Activated CD4-positive, alpha-beta T cell treated with anti-CD3 and anti-CD28 coated beads, Interleukin-2, amount 10 ng/mL, durations not matched to agents 7 days and 5 days (primary cell): ENCODE measurements at places on chromosomes 5 and 9.

- H3K27ac ChIP-seq: no peak overlapping the region
- no peak for DNase-seq
- no peak overlapping the region for H3K4me3 ChIP-seq
- H3K36me3 ChIP-seq: no peaks in the 10 kb centered on the region
- no peaks in the 10 kb centered on the region for H3K27me3 ChIP-seq
- H3K4me1 ChIP-seq: no peaks in the 10 kb centered on the region
These were observed 538.6 kb upstream of the CYLC2 start for GRCh38 chr9:102456562-102456961.

GRCh38 chr9:125521462-125522327 is 185.3 kb downstream of the MAPKAP1 start:
- DNase-seq: peak; percentile 60
- H3K4me3 ChIP-seq: peak overlapping the region; percentile 33
- H3K36me3 ChIP-seq: peaks cover 17% of the 10 kb centered on the region
- peaks cover 36% of the 10 kb centered on the region for H3K4me1 ChIP-seq

- no peak for DNase-seq
- no peak overlapping the region for H3K4me3 ChIP-seq
- no peak overlapping the region for H3K27ac ChIP-seq
- peaks cover 19% of the 10 kb centered on the region for H3K4me1 ChIP-seq
These were observed 3.7 kb downstream of the ANGPTL2 start for GRCh38 chr9:127118597-127119319.

- no peaks in the 10 kb centered on the region for H3K27me3 ChIP-seq
- H3K4me1 ChIP-seq: no peaks in the 10 kb centered on the region
- no peak overlapping the region for H3K4me3 ChIP-seq
- no peak overlapping the region for H3K27ac ChIP-seq
- no peak for DNase-seq
These were observed 144.4 kb upstream of the IRX2 start for GRCh38 chr5:2895876-2896275.

DNA sequence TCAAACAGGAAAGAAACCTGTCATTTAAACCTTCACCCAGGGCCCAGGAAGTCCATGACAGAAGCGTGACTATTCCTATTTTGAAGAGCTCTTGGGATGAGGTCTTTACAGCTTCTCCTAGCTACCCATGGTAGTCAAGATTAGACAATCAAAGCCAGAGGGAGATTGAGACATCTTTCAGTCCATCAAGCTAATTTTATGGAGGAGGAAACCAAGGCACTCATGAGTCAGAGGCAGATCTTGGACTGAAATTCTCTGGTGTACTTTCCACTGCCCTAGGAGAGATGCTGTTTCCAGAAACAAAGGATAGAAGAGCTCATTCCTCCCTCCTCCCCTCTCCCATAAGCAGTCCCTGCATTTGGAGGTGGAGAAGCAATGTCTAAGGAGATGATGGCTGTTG is 9.2 kb downstream of the TNFSF8 start:
- no peak overlapping the region for H3K4me3 ChIP-seq
- peaks cover 95% of the 10 kb centered on the region for H3K4me1 ChIP-seq
- H3K27me3 ChIP-seq: no peaks in the 10 kb centered on the region
- peaks cover 93% of the 10 kb centered on the region for H3K36me3 ChIP-seq
- DNase-seq: no peak

DNA sequence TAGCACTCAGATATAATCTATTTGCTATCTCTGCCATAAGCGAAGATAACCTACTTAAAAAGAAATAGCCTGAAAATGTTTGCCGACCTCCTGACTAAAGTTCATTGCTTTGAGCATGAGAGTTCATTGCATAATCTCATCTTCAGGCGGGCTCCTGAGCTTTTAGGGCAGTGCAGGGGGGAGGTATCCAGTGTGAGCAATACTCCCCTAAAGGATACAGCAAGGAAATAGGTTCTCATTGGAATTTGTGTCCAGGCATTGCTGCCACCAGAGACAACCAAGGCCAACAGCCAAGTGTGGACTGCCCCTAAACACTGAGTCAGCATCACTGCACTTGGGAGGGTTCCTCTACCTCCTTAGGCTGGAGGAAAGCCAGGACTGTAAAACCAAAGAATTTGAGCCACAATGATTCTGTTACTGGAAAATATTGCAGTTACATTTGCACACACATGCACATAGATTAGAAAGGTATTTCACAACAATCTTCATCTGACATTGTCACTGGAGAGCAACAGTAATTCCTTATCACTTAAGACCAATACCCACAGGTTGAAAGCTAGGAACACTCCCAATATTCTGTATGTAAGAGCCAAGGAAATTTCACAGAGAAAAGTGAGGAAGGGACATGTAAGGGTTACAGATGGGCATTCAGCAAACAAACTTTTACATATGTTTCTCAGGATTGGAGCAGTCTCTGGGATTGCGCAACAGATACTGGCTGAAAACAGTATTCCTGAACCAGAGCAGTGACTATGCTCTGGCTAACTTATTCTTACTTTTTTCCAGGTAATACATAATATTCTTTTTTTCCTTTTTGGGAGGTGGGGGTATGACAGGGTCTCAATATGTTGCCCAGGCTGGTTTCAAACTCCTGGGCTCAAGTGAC is 98.6 kb upstream of the TLE1 start:
- no peaks in the 10 kb centered on the region for H3K36me3 ChIP-seq
- H3K4me1 ChIP-seq: no peaks in the 10 kb centered on the region
- DNase-seq: no peak
- H3K4me3 ChIP-seq: no peak overlapping the region
- no peak overlapping the region for H3K27ac ChIP-seq

GRCh38 chr9:534886-535285 is 306.6 kb upstream of the DMRT1 start:
- H3K4me3 ChIP-seq: no peak overlapping the region
- H3K27me3 ChIP-seq: peaks cover 7% of the 10 kb centered on the region
- H3K36me3 ChIP-seq: no peaks in the 10 kb centered on the region

GRCh38 chr9:131869348-131869747 is 129.5 kb upstream of the RAPGEF1 start:
- H3K27ac ChIP-seq: no peak overlapping the region
- no peak for DNase-seq
- H3K4me3 ChIP-seq: no peak overlapping the region
- no peaks in the 10 kb centered on the region for H3K27me3 ChIP-seq
- H3K36me3 ChIP-seq: no peaks in the 10 kb centered on the region
- no peaks in the 10 kb centered on the region for H3K4me1 ChIP-seq

- H3K4me3 ChIP-seq: no peak overlapping the region
- peaks cover 14% of the 10 kb centered on the region for H3K4me1 ChIP-seq
- DNase-seq: no peak
- peaks cover 14% of the 10 kb centered on the region for H3K36me3 ChIP-seq
These were observed 85.1 kb downstream of the OTULIN start for GRCh38 chr5:14749579-14750101.

GRCh38 chr5:133944263-133945185 is 23.9 kb downstream of the C5orf15 start:
- no peak overlapping the region for H3K4me3 ChIP-seq
- H3K27ac ChIP-seq: no peak overlapping the region
- peak; percentile 37 for DNase-seq
- no peaks in the 10 kb centered on the region for H3K36me3 ChIP-seq

- H3K27me3 ChIP-seq: peaks cover 2% of the 10 kb centered on the region
- no peak overlapping the region for H3K4me3 ChIP-seq
- peaks cover 4% of the 10 kb centered on the region for H3K4me1 ChIP-seq
- H3K36me3 ChIP-seq: no peaks in the 10 kb centered on the region
- H3K27ac ChIP-seq: no peak overlapping the region
- no peak for DNase-seq
These were observed 27.0 kb upstream of the FRRS1L start for GRCh38 chr9:109193974-109194556.

DNA sequence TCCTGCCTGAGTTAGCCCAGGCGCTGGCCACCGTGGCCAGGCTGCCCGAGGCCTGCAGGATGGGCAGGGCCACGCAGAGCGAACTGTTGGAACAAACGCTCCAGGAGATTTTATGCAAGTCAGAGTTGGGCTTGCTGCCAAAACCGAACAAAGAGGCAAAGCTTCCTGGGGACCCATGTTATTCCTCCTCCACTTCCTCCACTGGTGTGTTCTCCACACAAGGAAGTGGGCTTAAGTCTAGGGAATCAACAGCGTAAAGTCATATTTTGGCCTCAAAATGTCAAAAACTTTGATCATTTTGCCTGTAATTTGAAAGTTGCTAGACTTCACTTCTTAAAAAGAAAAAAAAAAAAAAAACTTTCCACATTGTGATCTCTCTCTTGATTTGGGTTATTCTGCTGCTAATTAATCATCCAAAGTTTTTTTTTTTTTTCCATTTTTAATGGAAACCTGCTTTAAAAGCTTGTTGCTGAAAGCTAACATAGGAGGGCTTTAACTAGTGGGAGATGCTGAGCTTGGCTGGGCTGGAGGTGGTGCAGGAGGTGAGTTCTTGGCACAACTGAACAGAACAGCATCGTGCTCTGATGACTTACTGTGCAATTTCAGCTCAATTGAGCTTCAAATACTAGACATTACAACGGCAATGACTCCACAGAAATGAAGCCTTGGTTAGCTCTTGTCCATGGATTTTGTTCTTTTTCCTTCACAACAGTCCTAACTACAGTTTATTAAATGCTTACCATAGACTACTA is 73.0 kb downstream of the PTPDC1 start:
- DNase-seq: no peak
- H3K4me3 ChIP-seq: no peak overlapping the region
- peaks cover 8% of the 10 kb centered on the region for H3K36me3 ChIP-seq
- H3K4me1 ChIP-seq: peaks cover 14% of the 10 kb centered on the region
- H3K27me3 ChIP-seq: peaks cover 2% of the 10 kb centered on the region

- H3K4me3 ChIP-seq: no peak overlapping the region
- no peaks in the 10 kb centered on the region for H3K4me1 ChIP-seq
- no peaks in the 10 kb centered on the region for H3K27me3 ChIP-seq
- no peak for DNase-seq
These were observed 20.9 kb downstream of the SEMA5A start for GRCh38 chr5:9524941-9525340.

GRCh38 chr5:538801-539468 is 14.7 kb upstream of the SLC9A3 start:
- no peak for DNase-seq
- H3K4me3 ChIP-seq: no peak overlapping the region
- H3K36me3 ChIP-seq: no peaks in the 10 kb centered on the region
- H3K27me3 ChIP-seq: no peaks in the 10 kb centered on the region

DNA sequence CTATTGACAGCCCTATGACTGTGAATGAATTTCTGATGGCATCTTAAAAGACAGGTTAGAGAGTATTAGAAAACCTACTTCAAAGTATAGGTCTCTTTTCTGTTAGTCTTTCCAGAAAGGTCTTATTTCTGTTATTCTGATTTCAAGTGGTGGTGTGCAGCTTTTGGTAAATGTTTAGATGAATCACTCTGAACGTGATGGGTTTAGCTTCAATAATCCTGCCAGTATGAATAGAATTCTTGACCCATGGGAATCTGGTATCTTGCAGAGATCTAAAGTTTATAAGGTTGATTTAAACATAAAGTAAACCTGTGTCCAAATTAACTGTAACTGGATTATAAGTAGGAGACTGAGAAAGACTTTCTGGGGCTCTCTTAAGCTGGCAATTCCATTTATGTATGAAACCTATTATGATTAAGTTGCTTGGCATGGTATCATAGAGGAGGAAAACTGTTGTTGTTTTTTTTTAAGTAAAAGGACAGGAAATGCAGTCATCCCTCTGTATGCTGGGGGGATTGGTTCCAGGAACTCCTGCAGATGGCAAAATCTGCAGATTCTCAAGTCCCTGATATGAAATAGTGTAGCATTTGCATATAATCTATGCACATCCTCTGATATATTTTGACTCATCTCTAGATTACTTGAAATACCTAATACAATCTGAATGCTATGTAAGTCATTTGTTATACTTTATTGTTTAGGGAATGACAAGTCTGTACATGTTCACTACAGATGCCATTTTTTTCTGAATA is 77.0 kb upstream of the ADAMTS19 start:
- H3K36me3 ChIP-seq: no peaks in the 10 kb centered on the region
- H3K27me3 ChIP-seq: no peaks in the 10 kb centered on the region
- no peak for DNase-seq
- no peaks in the 10 kb centered on the region for H3K4me1 ChIP-seq

- DNase-seq: no peak
- no peak overlapping the region for H3K4me3 ChIP-seq
- H3K27me3 ChIP-seq: peaks cover 67% of the 10 kb centered on the region
- H3K4me1 ChIP-seq: no peaks in the 10 kb centered on the region
These were observed 9.5 kb downstream of the ISL1 start for GRCh38 chr5:51392689-51393199.

DNA sequence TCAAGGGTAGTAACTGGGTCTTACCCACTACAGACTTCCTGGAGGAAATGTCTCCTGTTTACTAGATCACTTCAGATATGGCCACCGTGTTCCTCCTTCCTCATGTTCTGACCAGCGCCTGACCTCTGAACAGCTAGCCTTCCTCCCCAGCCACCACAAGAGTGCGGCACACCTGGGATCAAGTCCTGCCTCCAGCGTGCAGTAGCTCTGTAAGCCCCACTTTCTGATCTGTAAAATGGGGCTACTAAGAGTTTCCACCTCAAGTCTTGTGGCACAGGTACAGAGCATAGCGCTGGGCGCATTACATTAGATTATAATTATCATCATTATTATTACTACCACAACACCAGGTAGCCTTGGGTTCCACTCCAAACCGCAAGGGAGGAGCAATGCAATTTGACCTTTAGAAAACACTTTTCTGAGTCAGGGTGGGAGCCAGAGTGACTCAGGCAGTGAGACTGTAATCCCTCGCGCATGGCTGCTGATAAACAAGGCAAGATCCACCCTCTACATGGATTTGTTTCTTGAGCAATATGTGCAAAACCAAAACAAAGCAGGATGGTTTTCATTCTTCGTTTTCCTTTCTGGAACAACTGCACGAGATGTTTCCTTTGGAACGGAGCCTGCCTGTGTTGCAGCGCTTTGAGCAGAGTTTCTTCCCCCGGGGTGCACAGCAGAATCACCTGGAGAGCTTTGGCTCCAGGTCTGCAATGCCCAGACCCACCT is 65.0 kb upstream of the ANGPTL2 start:
- H3K36me3 ChIP-seq: no peaks in the 10 kb centered on the region
- DNase-seq: no peak
- H3K27me3 ChIP-seq: peaks cover 10% of the 10 kb centered on the region
- H3K4me1 ChIP-seq: peaks cover 7% of the 10 kb centered on the region

- peaks cover 2% of the 10 kb centered on the region for H3K27me3 ChIP-seq
- DNase-seq: no peak
- no peaks in the 10 kb centered on the region for H3K4me1 ChIP-seq
- H3K4me3 ChIP-seq: no peak overlapping the region
- H3K36me3 ChIP-seq: no peaks in the 10 kb centered on the region
- no peak overlapping the region for H3K27ac ChIP-seq
These were observed 60.9 kb downstream of the ARHGEF28 start for GRCh38 chr5:73686912-73687311.

- no peak overlapping the region for H3K27ac ChIP-seq
- no peaks in the 10 kb centered on the region for H3K27me3 ChIP-seq
- H3K4me1 ChIP-seq: peaks cover 13% of the 10 kb centered on the region
- H3K4me3 ChIP-seq: no peak overlapping the region
- no peaks in the 10 kb centered on the region for H3K36me3 ChIP-seq
- no peak for DNase-seq
These were observed 258.3 kb downstream of the CWC27 start for GRCh38 chr5:65026816-65027548.

- peaks cover 4% of the 10 kb centered on the region for H3K4me1 ChIP-seq
- no peaks in the 10 kb centered on the region for H3K36me3 ChIP-seq
- H3K27me3 ChIP-seq: no peaks in the 10 kb centered on the region
These were observed 17.4 kb upstream of the ARSI start for GRCh38 chr5:150320044-150320613.
